ENCODE measurements at places on chromosomes 3 and 15. TPM values are rescaled to one million over a fixed set of nuclear protein-coding genes. Genes with fewer than 3 reads are reported as not detected.

GRCh38 chr3:178155521-178155920 is 380.7 kb upstream of the KCNMB2 start:
- no peak for DNase-seq

DNA sequence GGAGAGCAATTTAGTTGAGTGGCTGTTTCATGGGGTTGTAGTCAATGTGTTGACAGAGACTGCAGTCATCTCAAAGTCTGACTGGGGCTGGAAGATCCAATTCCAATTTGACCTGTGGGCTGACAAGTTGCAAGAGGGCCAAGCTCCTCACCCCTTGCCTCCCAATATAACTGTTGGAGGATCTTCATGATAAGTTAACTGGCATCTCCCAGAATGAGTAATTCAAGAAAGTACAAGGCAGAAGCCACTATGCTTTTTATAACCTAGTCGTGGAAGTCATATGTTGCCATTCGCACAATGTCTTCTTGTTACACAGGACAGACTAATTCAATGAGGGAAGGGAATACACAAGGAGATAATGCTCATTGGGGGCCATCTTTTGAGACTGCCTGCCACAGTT is 29.1 kb downstream of the GPR15 start:
- no peak for DNase-seq

GRCh38 chr3:59143447-59143846 is 93.6 kb upstream of the CFAP20DC start:
- no peak for DNase-seq

DNA sequence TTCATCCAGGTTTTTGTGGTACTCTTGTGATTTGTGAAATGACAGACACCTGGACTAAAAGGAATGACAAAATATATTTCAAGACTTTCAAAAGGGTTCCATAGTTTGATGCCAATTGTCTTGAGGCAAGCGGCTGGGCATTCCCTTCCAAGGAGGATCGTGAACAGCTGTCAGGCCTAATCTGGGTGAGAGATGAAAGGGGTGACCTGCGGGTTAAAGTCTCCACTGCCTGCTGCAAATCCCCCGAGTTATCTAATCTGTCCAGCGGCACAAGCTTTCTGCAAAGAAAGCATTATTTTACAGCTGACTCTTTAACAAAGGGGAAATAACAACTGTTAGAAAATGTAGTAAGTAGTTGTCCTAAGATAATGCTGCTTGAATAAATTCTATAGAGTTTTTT is 128.7 kb upstream of the MB21D2 start:
- no peak for DNase-seq

Gene RNU6-1
- not detected for polyA plus RNA-seq
